ENCODE measurements at places on chromosomes 12 and 14.

DNA sequence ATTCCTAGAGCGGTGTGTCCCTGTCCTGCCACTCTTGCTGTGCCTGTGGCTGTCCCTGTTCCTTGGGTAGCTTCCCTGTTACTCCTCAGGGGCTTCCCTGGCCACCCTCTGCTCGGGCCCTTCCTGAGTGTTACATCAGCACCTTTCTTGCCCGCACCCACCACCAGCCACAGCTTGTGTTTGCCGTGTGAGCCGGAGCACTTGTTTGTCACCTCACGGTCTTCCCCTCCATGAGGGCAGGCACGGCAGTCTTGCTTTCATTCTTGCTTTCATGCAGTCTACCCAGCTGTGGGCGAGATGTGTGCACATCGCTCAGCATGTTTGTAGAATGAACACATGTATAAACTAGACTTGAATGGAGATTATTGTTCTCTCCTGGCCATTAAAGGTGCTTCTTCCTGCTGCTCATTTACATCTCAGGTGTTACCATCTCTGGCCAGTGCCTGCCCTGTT is 42.0 kb downstream of the TRAF3 start:
- DNase-seq, result peak; percentile 70

- DNase-seq, result no peak
Measured at GRCh38 chr12:62263966-62264365, 3.8 kb downstream of the USP15 start.

DNA sequence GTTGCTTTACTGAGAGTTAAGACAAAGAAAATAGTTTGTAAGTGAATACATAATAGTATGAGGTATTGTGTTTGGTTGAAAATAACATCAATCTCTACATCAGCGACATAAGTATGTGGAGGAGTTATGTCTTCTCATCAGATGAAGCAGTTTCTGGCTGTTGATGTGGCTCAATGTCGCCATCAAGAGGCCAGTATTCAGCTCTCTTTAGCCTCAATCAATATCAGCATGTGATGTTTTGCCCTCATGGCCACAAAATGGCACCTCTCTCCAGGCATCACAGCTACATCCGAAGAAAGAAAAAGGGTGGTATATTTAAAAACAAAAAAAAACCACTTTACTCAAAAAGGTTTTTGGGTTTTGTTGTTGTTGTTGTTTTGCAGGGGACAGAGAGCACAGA is 302.3 kb upstream of the TMEM132C start:
- no peak for DNase-seq

GRCh38 chr12:122871851-122872780 is 23.8 kb downstream of the VPS37B start:
- no peak for DNase-seq

DNA sequence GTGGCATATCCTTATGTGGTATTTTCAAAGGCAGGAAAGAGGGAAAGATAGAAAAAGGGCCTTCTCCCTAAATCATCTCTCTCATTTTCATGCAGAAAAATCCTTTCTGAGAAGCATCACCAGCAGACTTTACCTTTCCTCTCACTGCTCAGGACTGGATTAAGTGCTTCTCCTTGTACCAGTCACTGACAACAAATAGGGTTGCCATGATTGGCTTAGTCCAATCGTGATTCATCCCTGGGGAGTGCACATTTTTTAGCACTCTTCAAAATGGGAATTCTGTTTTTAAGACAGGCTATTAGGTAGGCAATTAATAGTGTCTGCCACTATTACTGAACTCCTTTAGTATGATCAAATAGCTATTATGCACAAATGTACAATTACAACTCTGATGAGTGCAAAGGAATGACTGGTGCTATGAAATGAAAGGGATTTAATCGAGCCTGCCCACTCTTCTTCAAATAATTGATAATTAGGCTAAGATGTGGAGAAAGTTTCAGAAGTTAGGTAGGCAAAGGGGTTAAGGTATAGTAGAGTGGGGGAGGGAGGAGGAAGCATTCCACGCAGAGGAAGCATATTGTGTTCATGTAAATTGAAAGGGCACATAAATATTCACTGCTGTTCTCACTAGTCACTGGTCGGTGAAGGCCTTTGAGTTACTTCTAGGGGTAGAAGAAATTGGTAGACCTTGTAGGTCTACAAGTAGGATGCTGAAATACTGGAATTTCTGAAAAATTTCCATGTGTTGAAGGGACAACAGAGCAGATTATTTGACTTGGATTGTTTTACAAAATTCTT is 84.0 kb downstream of the MSRB3 start:
- no peak for DNase-seq

- DNase-seq, result no peak
Measured at GRCh38 chr12:94983321-94983720, 20.2 kb downstream of the NDUFA12 start.

- DNase-seq, result no peak
Measured at GRCh38 chr12:24911271-24911791, 37.6 kb downstream of the BCAT1 start.

- DNase-seq, result peak; percentile 72
Measured at GRCh38 chr14:91349481-91350074, 68.0 kb downstream of the CCDC88C start.

GRCh38 chr12:91704446-91704845 is 441.2 kb downstream of the BTG1 start:
- no peak for DNase-seq

- DNase-seq, result no peak
Measured at GRCh38 chr12:75476071-75476470, 4.5 kb upstream of the GLIPR1 start.

DNA sequence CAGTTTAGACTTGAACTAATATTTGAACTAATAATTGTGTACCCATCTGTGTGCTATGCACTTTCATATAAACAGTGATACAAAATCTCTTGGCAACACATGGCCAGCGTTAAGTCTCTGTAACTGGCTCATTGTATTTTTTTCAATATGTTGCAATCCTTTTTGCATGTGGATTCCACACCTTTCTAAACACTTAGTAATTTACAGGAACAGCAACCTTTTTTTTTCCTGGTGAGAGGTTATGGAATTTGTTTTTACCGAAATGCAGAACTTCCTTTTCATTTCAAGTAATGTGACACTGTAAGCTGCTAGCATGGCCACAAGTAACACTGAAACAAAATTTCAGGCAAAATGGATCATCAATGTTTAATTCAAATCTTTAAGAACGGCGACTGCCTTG is 45.4 kb upstream of the EPS8 start:
- no peak for DNase-seq

- no peak for DNase-seq
Measured at GRCh38 chr12:25017336-25017735, 68.4 kb upstream of the BCAT1 start.

- no peak for DNase-seq
Measured at GRCh38 chr14:86035882-86036281, 505.9 kb downstream of the FLRT2 start.

GRCh38 chr14:100767003-100767787 is 40.5 kb downstream of the DLK1 start:
- no peak for DNase-seq

DNA sequence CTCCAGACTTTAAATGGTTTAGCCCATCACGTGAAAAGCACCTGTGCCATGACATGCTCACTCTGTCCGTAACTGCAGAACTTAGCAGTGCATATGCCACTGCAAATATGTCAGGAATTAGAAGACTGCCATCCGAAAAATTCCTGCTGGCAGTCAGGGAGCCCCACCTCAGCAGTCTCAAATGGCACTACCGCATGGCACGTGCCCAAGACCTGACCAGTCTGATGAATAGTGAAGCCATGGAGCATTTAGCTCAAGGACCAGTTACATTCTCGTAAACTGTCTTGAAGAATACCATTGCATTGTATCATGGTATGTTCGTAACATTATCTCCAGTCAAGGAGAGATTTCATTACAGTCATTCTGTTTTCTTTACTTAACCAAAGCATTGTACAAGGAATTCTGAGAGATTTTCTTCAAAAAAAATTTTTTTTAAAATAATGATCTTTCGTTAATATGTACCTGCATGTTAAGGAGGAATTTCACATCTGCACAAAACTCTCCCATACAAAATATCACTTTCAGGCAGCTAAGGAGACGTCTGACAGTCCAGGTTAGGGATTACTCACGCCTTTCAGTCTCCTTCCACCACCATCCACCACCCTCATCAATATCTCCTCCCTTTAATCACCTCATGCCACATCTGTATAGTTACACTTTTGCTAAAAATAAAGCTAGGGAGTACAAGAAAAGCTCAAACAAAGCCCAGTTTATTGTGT is 138.5 kb downstream of the ANO2 start:
- DNase-seq, result no peak

GRCh38 chr12:131367983-131368667 is 342.8 kb upstream of the SFSWAP start:
- DNase-seq, result no peak

- DNase-seq, result no peak
Measured at GRCh38 chr12:127268706-127269425, 998.1 kb upstream of the TMEM132C start.

DNA sequence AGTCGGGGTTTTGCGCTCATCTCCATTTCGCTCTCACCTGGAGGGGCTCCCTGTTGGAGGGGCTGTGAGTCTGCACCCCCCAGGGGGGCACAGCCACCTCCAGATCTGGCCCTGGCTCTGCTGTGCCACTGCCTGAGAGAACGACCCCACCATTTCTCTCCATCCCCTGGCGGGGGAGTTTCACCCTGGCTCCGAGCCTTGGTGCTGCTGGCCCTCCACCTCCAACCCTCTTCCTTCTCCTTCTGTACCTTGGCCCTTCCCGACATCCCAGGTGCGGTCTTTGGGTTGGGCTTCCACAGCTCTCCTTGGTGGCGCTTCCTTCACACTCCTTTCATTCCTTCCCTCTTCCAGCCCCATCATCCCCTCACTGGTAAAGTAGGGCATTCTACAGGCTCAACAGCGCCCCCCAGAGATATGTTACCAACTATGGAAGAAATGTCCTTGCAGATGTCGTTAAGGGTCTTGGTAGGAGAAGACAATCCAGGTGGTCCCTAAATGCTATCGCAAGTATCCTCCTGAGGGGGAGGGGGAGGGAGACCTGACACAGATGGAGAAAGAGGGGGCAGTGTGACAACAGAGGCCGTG is 16.3 kb downstream of the SERPINA1 start:
- DNase-seq, result no peak

- no peak for DNase-seq
Measured at GRCh38 chr14:76322594-76323220, 53.2 kb upstream of the ESRRB start.

GRCh38 chr12:6336079-6336888 is 5.6 kb downstream of the TNFRSF1A start:
- no peak for DNase-seq

DNA sequence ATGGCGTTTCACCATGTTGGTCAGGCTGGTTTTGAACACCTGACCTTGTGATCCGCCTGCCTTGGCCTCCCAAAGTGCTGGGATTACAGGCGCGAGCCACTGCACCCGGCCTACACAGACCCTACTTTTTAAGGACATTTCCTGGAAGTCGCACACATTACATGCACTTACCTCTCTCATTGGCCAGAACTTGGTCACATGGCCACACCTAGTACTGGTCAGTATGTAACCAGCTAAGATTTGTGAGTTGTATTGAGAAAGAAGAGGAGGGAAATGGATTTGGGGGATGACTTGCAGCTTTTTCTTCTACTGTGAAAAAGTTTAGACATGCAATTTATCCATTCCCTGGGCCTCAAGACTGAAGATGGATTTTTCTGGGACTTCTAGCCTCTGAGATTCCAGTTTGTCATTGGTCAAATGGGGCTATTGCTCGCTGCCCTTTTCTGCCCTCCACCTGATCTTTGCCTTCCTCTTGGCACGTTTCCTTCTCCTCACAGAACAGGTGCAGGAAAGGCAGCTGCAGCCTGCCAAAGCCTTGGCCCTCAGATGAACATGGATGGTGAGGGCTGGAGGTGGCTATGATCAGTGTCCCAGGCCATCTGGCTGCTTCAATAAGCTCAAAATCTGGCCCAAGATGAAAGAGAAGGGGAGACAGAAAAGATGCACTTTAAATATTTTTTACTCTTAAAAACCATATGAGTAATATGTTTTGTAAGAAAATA is 7.1 kb upstream of the ZDHHC22 start:
- no peak for DNase-seq

- no peak for DNase-seq
Measured at GRCh38 chr12:127150028-127150427, 1116.9 kb upstream of the TMEM132C start.

DNA sequence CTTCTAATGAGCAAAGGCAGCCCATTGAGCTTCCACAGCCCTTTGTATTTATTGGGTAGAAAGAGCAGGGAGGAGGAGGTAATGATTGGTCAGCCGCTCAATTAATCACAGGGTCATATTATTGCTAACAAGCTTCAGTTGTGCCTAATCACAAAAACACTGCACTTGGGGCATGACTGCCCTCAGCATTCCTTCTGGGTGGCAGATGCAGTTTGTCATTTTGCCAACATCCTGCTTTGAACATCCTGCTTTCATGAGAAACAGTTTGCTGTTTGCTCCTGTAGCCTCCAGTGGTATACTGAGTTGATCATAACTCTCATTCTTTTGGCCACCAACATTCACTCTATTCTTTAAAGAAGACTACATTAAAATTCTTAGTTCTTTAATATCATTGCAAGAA is 462.9 kb upstream of the MIS18BP1 start:
- no peak for DNase-seq

DNA sequence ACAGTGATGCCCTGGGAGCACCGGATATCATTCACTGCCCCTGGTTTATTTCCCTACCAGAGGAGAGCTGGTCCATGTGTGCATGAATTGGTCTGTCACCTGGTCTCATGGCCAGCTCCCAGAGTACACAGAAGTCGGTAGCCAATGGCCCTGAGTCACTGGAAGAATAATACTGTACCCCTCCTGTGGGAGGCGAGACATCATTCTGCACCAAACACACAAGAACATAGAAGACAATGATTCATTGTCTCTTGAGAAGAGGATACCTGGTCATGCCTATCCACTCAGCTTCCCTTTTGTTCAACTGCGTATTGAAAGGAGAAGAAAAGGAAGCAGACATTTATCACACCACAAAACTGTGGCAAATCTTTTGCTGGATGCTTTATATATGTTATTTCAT is 216.2 kb downstream of the DPF3 start:
- DNase-seq, result no peak

GRCh38 chr12:24102676-24103075 is 153.2 kb upstream of the SOX5 start:
- no peak for DNase-seq

- no peak for DNase-seq
Measured at GRCh38 chr12:115147916-115148315, 463.9 kb upstream of the TBX3 start.

DNA sequence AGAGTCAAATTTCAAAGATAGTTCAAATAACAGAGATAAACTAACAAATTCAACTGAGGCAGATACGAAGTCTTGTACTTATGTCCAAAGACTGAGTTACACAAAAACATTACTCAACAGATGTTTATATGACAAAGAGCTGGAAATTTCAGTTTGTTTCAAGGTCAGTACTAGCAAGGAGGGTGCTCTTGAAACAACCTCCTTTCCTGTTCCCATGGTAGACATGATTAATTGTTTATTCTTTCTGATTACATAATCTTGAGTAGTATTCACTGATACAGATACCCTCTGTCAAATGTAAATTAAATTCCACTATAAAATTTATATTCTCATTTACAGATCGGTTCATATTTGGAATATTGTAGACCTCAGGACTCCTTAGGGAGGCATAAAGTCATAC is 23.4 kb downstream of the TSPAN8 start:
- DNase-seq, result no peak

- no peak for DNase-seq
Measured at GRCh38 chr12:97650242-97650641, 187.6 kb downstream of the RMST start.

Measured in activated T-helper 1 cell treated with anti-CD3 and anti-CD28 coated beads, Interleukin-12 subunit alpha, Interleukin-12 subunit beta, Interleukin-2, Interleukin-4 antibody, amounts not matched to agents 30 ng/mL and 10 ng/mL and 1 ng/mL, durations not matched to agents 14 hours and 24 hours and 36 hours (primary cell).